ENCODE measurements at places on chromosomes 6 and 20. TPM values are rescaled to one million over a fixed set of nuclear protein-coding genes. Genes with fewer than 3 reads are reported as not detected.

DNA sequence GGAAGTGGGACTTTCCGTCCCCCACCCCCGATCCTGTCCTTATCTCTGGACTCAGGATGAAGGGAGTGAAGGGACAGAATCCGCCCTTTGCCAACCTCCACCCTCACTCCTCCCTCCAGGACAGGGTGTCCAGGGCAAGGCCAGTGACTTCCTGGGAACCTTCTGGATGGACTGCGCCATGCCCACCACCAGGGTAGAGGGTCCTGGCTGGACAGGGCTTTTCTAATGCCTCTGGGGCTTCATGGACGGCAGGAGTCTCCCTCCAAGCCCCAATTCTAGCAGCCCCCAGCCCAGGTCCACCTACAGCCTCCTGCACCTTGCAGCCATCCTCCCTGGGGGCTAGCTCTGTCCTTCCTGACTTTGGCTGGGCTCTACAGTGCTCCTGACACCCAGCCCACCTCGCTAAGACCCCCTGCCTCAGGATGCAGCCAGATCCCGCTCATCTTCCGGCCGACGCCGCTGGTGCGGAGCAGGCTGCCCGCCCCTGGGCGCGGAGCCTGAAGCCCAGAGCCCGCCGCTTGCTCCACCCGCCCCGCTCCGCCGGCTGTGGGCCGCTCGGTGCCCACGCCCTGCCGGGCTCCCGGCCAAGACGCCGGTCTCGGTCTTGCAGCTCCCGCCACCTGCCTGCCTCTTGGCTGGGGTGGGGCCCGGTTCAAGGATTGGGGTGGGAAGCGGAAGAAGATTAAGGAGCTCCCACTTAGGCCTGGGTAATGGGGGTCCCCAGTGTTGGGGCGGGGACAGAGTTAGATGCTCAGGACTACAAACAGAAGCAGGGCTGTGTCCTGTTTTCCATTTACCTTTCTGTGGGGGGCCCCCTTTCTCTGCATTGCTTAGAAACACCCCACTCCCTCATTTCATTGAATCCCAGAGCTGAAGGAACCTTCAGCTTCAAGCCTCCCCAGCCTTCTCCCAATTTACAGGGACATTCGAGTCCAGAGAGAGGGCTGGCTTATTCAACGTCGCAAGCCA lies 72.8 kb downstream of the MDGA1 start:
- peak; percentile 56 for ATAC-seq

DNA sequence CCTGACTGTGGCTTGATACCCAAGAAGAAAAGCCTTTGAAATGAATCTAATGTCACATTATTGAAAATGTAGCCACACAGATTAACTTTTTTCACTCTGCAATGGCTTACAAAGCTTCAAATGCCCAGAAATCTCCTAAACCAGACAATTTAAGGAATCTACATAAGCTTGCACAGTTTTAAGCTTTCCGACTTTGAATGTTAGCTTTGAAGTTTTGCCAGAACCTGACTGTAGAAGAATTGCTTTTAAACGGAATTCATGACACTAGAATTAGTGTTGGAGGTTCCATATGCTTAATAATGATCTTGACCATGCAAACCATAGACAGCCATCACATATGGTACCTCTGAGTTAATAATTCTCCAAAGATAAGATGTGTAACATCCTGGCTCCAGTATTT lies 798.5 kb upstream of the EPHA7 start:
- ATAC-seq: no peak

DNA sequence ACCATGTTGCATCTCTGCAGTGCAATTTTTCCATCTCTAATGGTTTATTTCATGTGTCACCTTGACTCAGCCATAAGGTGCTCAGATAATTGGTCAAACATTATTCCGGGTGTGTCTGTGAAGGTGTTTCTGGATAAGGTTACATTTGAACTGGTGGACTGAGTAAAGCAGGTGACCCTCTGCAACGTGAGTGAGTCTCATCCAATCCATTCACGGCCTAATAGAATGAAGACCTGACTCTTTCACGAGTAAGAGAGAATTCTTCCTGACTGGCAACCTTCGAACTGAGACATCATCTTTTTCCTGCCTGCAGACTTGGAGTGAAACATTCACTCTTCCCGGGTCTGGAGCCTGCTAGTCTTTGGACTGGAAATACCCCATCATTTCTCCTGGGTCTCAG lies 77.1 kb upstream of the SLC22A23 start:
- no peak for ATAC-seq

DNA sequence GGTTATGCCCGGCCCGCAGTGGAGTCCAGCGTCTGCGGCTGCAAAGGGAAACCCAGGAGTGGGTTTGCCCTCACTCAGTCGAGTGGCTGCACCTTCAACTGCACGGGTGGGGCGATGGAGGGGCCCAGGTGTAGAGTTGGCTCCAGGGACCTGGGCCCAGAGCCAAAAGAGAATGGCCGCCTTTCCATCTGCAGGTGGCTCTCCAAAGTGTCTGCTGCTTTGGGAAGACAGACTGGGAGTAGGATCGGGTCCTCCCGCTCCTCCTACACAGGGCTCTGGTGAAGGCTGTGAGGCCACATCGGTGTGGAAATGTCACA lies 80.1 kb downstream of the PTPN1 start:
- no peak for ATAC-seq

- peak; percentile 81 for ATAC-seq
These were observed 146.5 kb downstream of the ZDHHC14 start for GRCh38 chr6:157527471-157527907.

DNA sequence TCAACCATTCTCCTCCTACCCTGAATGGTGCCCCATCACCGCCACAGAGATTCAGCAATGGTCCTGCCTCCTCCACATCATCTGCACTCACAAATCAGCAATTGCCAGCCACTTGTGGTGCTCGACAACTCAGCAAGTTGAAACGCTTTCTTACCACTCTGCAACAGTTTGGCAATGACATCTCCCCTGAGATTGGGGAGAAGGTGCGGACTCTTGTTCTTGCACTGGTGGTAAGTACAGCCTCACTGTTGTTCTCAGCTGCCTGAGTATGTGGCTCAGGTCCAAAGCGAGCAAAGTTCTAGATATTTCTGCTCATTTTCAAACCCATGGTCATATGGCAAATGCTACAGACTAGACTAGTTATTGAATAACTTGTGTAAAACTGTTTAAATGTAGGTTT lies 51.0 kb upstream of the C20orf144 start:
- no peak for ATAC-seq

DNA sequence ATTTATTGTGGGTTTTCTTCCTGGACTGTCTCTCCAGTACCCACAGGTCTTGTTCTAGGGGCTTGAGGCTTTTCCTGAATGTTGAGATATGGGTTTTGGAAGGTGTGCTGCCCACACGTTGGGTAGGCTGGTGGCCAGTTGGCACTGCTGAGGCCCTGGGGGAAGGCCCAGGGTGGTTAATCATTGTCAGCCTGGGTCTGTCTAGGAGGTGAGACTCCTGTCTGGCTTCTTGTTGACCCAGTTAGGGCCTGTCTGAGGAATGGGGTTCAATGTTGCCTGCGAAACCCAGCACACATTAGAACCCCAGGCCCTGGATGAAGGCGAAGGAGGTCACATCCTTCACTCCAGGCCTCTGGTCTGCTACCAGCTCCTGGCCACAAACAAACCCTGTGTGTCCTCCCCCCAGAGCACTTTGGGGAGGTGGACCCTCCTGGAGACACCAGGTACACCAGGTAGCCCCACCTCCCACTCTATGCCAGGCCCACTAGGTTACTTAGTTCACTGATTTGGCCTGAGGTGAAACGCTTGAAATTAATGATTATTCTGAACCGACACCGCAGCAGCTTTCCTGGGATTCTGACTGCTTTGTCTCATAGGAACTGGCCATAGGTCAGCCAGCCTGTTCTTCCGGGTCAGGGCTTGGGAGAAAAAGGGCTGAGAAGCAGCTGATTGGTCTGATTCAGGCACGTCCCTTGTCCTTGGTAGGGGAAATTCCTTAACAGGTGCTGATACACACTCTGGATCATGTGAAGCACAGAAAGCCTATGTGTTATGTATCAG lies 15.2 kb downstream of the DNMT3B start:
- no peak for ATAC-seq

DNA sequence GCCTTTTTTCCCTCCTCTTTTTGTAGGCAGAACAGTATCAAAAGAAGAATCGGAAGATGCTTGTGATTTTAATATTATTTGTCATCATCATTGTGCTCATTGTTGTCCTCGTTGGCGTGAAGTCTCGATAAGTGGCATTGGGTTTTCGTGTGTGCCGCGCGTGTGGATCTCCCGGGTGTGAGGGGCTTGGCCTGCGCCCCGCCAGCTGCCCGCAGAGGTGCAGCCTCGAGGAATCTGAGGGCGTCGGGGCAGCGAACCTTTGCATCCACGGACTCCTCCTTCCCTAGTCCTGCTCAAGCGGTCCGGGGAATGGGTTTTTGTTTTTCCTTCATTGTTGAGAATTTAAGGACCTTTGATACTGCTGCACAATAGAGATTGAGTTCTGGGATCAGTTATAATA lies 16.4 kb upstream of the NPEPL1 start:
- ATAC-seq: no peak

- ATAC-seq: no peak
These were observed 96.7 kb downstream of the MAP3K7 start for GRCh38 chr6:90490030-90490716.

GRCh38 chr20:57241363-57241991 lies 25.0 kb downstream of the BMP7 start:
- ATAC-seq: no peak

GRCh38 chr6:159831373-159831679 lies 31.2 kb downstream of the PNLDC1 start:
- no peak for ATAC-seq

DNA sequence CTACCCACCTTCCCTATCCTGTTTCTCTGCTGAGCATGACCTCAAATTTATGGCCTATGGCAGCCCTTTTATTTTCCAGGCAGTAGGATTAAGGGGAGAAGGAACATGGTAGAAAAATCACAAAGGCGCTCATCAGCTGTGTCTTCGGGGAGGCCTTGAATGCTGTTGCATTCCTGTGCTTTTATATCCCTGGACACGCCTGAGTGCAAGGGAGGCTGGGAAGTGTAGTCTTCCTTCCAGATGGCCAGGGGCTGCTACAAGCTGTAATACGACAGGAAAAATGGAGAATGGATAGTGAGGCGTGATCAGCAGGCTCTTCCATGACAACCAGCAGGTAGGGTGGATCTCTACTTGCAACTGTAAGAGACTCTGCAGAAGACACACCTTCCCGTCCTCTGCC lies 210.9 kb upstream of the GGTLC1 start:
- ATAC-seq: no peak

GRCh38 chr6:157840776-157841175 lies 17.7 kb downstream of the SNX9 start:
- no peak for ATAC-seq

- ATAC-seq: no peak
These were observed 11.1 kb downstream of the ADTRP start for GRCh38 chr6:11767458-11767857.

DNA sequence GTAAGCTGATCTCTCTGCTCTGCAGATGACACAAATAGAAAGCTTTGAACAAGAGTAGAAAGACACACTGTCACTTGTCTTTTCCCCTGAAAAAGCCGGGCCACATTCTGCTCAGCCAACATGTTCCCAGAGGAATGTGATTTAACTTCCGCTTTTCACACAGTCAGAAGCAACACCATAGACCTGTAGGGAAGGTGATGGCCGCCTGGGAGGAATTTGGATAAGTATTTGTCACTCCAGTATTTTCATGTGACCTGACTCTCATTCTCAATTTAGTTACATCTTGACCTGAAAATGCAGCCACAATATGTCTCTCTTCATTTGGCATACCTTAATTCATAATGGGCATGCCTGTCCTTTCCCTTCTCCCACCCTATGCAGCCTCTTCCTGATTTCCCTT lies 2.0 kb upstream of the GRM1 start:
- ATAC-seq: no peak

DNA sequence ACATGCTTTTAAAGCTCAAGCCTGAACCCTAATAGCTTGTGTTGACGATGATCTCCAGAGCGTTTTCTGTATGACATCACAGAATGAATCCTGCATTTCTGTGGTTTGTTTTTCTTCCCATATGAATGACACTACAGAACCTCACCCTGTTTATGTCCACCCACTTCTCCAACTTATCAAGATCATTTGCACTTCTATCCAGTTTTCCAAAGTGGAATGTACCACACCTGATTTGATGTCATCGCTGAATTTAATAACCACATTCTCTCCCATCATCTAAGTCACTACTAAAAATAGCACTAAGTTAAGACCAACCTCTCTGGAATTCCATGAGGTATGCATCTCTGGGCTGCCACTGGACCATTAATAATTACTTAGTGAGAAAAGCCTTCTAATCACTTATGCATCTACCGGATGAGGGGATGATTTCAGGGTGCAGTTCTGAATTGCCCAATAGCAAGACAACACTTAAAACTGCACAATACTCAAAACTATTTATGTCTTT lies 33.3 kb upstream of the CITED2 start:
- peak; percentile 14 for ATAC-seq

GRCh38 chr6:100891079-100891478 lies 9.9 kb upstream of the ASCC3 start:
- no peak for ATAC-seq

GRCh38 chr6:37319856-37320480 lies 33.8 kb upstream of the RNF8 start:
- no peak for ATAC-seq

- no peak for ATAC-seq
These were observed 881.2 kb upstream of the EPHA7 start for GRCh38 chr6:94300424-94301144.

DNA sequence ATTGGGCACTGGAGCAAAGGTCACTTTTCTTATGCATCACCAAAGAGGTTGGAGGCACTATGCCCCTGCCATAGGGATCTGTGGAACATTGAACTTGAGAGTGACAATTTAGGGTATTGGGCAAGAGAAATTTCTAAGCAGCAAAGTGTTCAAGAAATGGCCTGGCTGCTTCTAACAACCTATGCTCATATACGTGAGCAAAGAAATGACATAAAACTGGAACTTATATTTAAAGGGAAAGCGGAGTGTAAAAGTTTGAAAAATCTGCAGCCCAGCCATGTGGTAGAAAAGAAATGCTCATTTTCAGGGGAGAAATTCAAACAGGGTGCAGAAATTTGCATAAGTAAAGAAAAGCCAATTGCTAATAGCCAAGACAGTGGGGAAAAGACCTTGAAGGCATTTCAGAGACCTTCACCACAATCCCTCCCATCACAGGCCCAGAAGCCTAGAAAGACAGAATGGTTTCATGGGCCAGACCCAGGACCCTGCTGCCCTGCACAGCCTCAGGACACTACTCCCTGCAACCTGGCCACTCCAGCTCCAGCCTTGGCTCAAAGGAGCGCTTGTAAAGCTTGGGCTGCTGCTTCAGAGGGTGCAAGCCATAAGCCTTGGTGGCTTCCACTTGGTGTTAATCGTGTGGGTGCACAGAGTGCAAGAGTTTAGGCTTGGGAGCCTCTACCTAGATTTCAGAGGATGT lies 24.4 kb downstream of the NCR2 start:
- no peak for ATAC-seq

Gene ANKRD66
- not detected for total RNA-seq

Gene OSTM1
- total RNA-seq: 55.5 TPM

Gene ULBP1
- total RNA-seq: 0.27 TPM

Gene TMEM170B
- 8.2 TPM for total RNA-seq

Gene SGK2
- total RNA-seq: not detected

Gene CYP24A1
- not detected for total RNA-seq

Gene HAO1
- total RNA-seq: not detected

Gene PHACTR3
- total RNA-seq: 0.81 TPM

Gene LY6G6F
- not detected for total RNA-seq
